Fibroblast of lung (primary cell): ENCODE measurements at places on chromosomes 6 and 20.

- DNase-seq = no peak
- H3K4me3 ChIP-seq = no peak overlapping the region
- no peaks in the 10 kb centered on the region for H3K36me3 ChIP-seq
- no peaks in the 10 kb centered on the region for H3K27me3 ChIP-seq
Observed at GRCh38 chr20:42492290-42492689, 697.4 kb downstream of the PTPRT start.

DNA sequence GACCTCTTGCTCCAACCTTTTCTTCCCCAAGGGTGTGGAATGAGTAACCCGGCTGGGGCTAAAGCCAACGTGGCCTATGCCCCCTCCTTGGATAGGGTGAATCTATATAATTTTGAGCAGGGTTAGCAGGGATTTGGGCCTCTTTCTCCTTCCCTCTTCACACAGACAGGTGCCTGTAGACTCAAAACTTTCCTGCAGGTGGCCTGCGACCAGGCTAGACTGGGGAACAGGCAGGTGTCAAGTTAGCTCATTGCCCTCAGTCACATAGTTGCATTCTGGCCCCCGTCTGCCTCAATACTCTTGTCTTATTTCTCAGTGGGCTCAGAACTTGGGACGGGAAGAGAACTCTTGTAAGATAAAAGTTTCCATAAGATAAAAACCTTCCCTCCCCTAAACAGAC lies 243.0 kb downstream of the ATXN1 start:
- peaks cover 3% of the 10 kb centered on the region for H3K4me1 ChIP-seq
- H3K36me3 ChIP-seq = peaks cover 5% of the 10 kb centered on the region
- H3K27ac ChIP-seq = no peak overlapping the region
- no peak for DNase-seq

DNA sequence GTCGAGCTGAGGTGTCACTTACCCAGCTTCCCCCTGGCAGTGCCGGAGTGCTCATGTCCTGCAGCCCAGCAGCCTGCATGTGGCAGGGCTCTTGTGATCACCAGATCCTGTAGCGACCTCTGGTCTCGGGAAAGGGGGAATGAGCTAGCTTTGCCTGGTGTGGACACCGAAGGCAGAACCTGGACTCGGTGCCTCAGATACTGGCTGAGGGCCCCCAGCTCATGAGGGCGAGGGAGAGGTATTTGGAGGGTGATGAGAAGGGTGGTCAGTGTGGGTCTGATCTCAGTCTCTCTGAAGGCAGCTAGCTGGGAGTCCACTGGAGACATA lies 26.3 kb downstream of the SUN5 start:
- no peak overlapping the region for H3K27ac ChIP-seq
- H3K4me1 ChIP-seq = no peaks in the 10 kb centered on the region
- DNase-seq = no peak
- no peak overlapping the region for H3K4me3 ChIP-seq

GRCh38 chr6:4383910-4384638 lies 248.7 kb upstream of the ECI2 start:
- no peaks in the 10 kb centered on the region for H3K27me3 ChIP-seq
- no peak for DNase-seq
- no peaks in the 10 kb centered on the region for H3K4me1 ChIP-seq
- no peaks in the 10 kb centered on the region for H3K36me3 ChIP-seq
- no peak overlapping the region for H3K27ac ChIP-seq

DNA sequence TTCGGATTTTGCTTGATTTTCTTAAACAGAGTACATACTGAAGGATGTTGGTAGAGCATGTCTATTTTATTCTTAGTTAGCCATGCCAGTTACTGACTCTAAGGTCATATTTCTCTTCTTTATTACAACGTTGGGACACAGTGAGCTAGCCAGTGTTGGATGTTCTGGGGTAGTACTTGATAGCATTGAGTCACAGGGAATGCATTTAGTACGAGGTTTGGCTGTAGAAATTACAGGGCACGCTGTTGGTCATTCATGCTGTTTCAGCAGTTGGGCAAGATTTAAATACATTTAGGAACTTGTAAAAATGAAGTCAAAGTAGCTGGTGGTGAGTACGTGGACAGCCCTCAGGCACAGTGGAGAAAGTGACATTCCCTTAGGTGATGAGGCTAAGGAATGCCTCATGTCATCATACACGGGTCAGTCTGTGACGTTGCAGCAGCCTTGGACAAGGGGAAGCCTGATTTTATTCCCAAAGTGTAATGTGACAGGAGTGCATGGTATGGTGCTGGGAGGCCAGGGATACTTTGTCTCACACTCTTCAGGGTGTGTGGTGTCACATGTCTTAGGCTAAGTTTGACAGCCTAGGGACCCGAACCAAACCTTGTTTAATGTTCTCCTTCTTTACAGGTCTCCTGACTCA lies 57.7 kb upstream of the SLC22A1 start:
- H3K4me3 ChIP-seq = no peak overlapping the region

GRCh38 chr20:22307409-22307808 lies 277.0 kb downstream of the FOXA2 start:
- H3K27me3 ChIP-seq = no peaks in the 10 kb centered on the region
- H3K4me3 ChIP-seq = no peak overlapping the region
- H3K36me3 ChIP-seq = no peaks in the 10 kb centered on the region
- H3K4me1 ChIP-seq = no peaks in the 10 kb centered on the region
- no peak overlapping the region for H3K27ac ChIP-seq
- no peak for DNase-seq

DNA sequence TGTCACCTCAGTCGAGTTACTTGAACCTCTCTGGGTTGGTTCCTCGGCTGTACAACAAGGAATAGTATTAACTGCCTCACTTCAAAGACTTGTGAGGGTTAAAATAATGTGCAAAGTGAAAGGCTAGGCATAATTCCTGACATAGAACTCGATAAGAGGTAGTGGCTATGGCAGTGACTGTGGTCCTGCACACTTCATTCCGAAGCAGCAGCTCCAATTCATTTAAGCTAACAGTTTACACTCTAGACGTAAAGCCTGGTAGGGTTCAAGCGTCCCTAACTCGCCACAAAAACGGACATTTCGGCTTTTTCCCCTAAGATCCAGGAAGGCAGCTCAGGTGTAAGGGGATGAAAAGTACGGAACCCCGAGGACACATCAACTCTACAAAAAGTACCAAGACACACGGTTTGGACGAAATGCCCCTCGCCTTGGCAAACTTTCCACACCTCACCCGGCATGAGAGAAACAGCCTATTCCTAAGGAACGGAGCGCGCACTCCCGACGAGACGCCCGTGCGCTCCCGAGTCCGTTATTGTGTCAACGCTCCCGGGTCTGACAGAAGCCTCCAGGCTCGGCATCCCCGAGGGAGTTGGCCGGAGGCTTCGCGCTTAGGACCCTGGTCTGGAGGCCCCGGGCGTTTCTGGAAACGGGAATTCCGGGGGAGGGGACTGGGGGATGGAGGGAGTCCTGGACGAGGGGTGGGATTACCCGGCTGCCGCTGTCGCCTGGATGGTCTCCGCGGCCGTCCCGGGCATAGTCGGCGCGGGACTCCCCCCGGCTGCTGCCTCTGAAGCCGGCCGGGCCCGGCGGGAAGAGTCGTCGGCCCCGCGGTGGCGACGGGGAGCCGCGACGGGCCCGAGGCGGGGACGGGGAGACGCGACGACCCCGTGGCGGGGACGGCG lies 937 bp downstream of the ZNF318 start:
- no peaks in the 10 kb centered on the region for H3K36me3 ChIP-seq
- peaks cover 4% of the 10 kb centered on the region for H3K4me1 ChIP-seq
- no peaks in the 10 kb centered on the region for H3K27me3 ChIP-seq
- peak overlapping the region; percentile 81 for H3K4me3 ChIP-seq

GRCh38 chr20:48771542-48771941 lies 56.3 kb downstream of the PREX1 start:
- H3K4me1 ChIP-seq = no peaks in the 10 kb centered on the region
- H3K36me3 ChIP-seq = no peaks in the 10 kb centered on the region
- no peak for DNase-seq
- H3K4me3 ChIP-seq = no peak overlapping the region
- H3K27ac ChIP-seq = no peak overlapping the region

- DNase-seq = no peak
- no peaks in the 10 kb centered on the region for H3K4me1 ChIP-seq
- no peak overlapping the region for H3K4me3 ChIP-seq
- no peak overlapping the region for H3K27ac ChIP-seq
- peaks cover 1% of the 10 kb centered on the region for H3K36me3 ChIP-seq
Observed at GRCh38 chr6:17602888-17603287, 2.8 kb downstream of the FAM8A1 start.

GRCh38 chr6:157987788-157988699 lies 6.4 kb downstream of the SYNJ2 start:
- H3K4me1 ChIP-seq = peaks cover 21% of the 10 kb centered on the region
- no peak overlapping the region for H3K27ac ChIP-seq
- no peak overlapping the region for H3K4me3 ChIP-seq
- peaks cover 2% of the 10 kb centered on the region for H3K36me3 ChIP-seq

GRCh38 chr20:49671433-49671832 lies 42.2 kb downstream of the B4GALT5 start:
- no peak overlapping the region for H3K27ac ChIP-seq
- no peaks in the 10 kb centered on the region for H3K27me3 ChIP-seq
- no peak for DNase-seq
- no peak overlapping the region for H3K4me3 ChIP-seq
- H3K36me3 ChIP-seq = no peaks in the 10 kb centered on the region
